Vagina (tissue), 2 donors: ENCODE measurements at places on chromosomes 13 and 19.

- peaks cover 48% of the 10 kb centered on the region for H3K4me1 ChIP-seq
- no peaks in the 10 kb centered on the region for H3K36me3 ChIP-seq
- DNase-seq: no peak
- H3K27ac ChIP-seq: peak overlapping the region; percentile 66
- peak overlapping the region; percentile 55 for H3K4me3 ChIP-seq
Observed at GRCh38 chr19:49149652-49150105, 5.5 kb downstream of the HRC start.

- no peak for DNase-seq
- H3K27ac ChIP-seq: no peak overlapping the region
- H3K27me3 ChIP-seq: no peaks in the 10 kb centered on the region
- no peaks in the 10 kb centered on the region for H3K36me3 ChIP-seq
Observed at GRCh38 chr13:36377826-36378468, 31.8 kb upstream of the SPART start.

GRCh38 chr19:3029065-3029923 lies at the start of gene TLE2:
TSS of gene TLE2 (minus strand) at chr19:3029280. CDS start at chr19:3028904, 376 bp downstream.
- no peak for DNase-seq
- H3K4me3 ChIP-seq: peak within 1 kb of the TSS; percentile 64
- H3K27me3 ChIP-seq: no peaks in the 10 kb centered on the region
- no peaks in the 10 kb centered on the region for H3K36me3 ChIP-seq

- H3K36me3 ChIP-seq: no peaks in the 10 kb centered on the region
- no peak overlapping the region for H3K27ac ChIP-seq
- H3K27me3 ChIP-seq: no peaks in the 10 kb centered on the region
- no peak overlapping the region for H3K4me3 ChIP-seq
Observed at GRCh38 chr13:106140476-106140875, 395.0 kb downstream of the EFNB2 start.

DNA sequence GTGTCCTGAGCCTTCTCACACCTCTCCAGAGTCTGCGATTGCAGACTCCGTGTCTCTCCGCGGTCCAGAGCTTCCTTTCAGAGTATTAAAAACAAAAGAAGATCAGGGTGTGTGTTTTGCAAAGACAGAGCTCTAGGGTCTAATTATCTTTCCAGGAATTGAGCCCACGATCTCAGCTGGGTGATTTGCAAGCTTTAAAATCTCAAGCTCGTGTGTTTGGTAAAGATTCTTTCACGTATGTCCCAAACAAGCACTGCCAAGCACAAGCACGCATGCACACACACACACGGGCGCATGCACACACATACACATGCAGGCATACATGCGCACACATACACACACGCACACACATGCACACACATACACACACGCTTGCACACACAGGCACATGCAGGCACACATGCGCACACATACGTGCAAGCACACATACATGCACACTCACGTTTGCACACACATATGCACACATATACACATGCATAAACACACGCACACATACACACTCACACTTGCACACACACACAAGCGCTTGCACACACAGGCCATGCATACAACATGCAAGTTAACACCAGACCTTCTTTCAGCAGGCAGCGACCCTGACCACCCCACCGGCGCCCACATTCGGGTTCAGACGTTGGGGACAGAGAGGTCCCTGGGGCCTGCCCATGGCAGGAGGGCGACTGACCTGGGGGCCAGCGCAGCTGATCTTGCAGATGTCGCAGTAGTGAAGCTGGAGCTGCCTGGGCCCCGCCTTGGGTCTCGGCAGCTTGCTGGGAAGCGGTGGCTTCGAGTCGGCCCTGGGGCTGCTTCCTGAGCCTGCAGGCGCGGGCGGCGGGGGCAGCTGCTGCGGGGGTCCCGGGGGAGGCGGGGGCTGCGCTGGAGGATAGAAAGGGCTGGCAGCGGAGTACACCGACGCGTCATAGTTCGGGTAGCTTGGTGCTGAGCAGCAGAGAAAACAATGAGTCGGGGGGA lies 37.9 kb downstream of the ZFR2 start:
- no peaks in the 10 kb centered on the region for H3K36me3 ChIP-seq
- no peak overlapping the region for H3K27ac ChIP-seq
- H3K27me3 ChIP-seq: no peaks in the 10 kb centered on the region
- no peak for DNase-seq

DNA sequence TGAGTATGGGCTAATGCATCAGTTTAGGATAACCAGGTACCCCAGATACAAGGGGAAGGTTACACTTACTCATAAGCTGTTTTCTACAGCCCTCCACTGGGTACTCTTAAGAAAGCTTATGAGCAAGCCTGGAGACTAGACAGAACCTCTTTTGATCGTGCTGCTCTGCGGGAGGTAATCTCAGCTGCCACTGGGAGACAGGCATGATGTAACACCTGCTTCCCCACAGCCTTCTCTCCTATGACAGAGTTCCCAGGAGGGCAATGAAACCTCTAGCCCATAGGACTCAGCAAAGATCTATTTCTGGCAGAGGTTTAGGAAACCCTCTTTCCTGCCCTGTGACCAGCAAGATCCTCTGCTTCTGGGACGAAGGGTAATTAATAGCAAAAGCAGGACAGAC lies 65.6 kb downstream of the WASF3 start:
- H3K27me3 ChIP-seq: no peaks in the 10 kb centered on the region
- no peak for DNase-seq
- H3K4me3 ChIP-seq: no peak overlapping the region
- H3K27ac ChIP-seq: no peak overlapping the region
- H3K4me1 ChIP-seq: no peaks in the 10 kb centered on the region
- no peaks in the 10 kb centered on the region for H3K36me3 ChIP-seq

DNA sequence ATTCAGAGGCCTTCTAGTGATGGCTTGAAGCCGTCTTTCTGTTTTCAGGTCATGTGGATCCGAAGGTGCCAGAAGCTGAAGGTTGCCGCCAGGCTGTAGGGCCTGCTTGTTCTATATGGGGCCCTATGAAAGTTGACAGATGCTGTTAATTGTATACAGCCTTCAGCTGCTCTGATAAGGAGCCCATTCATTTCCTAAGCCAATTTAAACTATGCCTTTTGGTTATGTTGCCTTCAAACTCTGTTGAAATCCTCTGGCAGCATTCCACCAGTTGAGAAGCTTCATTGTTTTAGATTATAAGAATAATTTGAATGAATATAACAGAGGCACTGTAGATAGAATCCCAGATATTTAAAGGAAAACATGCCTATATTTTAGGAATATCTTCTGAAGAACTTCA lies 34.4 kb downstream of the RAP2A start:
- DNase-seq: no peak
- no peaks in the 10 kb centered on the region for H3K27me3 ChIP-seq
- H3K27ac ChIP-seq: no peak overlapping the region
- no peaks in the 10 kb centered on the region for H3K4me1 ChIP-seq
- peaks cover 15% of the 10 kb centered on the region for H3K36me3 ChIP-seq

GRCh38 chr19:46755077-46755852 lies 9.0 kb upstream of the STRN4 start:
- H3K4me1 ChIP-seq: peaks cover 35% of the 10 kb centered on the region
- H3K36me3 ChIP-seq: peaks cover 8% of the 10 kb centered on the region
- no peak overlapping the region for H3K4me3 ChIP-seq

DNA sequence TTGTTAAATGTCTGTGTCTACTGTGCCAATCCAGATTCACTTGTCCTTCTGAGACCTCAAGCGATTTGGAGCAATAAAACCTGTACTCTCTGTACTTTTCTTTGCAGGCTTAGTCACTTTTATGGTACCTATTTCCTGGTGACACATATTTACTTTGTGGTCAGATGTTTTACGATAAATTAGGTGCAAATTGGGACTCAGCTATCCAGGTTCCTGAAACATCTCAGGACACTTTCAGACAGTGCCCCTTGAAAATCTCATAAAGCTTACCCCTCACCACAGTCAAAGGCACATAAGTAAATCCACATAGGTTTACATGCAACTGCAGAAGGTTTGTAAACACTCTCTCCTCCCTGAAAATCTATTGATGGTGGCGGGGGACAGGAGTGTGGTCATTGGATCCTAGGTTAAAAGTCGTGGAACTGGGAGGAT lies 438.8 kb downstream of the EFNB2 start:
- no peak for DNase-seq
- no peaks in the 10 kb centered on the region for H3K27me3 ChIP-seq
- H3K4me3 ChIP-seq: no peak overlapping the region
- H3K27ac ChIP-seq: no peak overlapping the region
- peaks cover 6% of the 10 kb centered on the region for H3K4me1 ChIP-seq

- H3K27me3 ChIP-seq: peaks cover 6% of the 10 kb centered on the region
- H3K4me1 ChIP-seq: peaks cover 19% of the 10 kb centered on the region
- no peak overlapping the region for H3K4me3 ChIP-seq
- no peaks in the 10 kb centered on the region for H3K36me3 ChIP-seq
- H3K27ac ChIP-seq: no peak overlapping the region
Observed at GRCh38 chr19:8340341-8341096, 2.5 kb downstream of the KANK3 start.

GRCh38 chr19:10712754-10713153 lies 5.1 kb upstream of the DNM2 start:
- peaks cover 4% of the 10 kb centered on the region for H3K4me1 ChIP-seq
- no peak overlapping the region for H3K4me3 ChIP-seq
- no peaks in the 10 kb centered on the region for H3K27me3 ChIP-seq
- no peak for DNase-seq
- no peaks in the 10 kb centered on the region for H3K36me3 ChIP-seq
- H3K27ac ChIP-seq: no peak overlapping the region

GRCh38 chr13:43094901-43095300 lies 71.5 kb downstream of the DNAJC15 start:
- H3K36me3 ChIP-seq: no peaks in the 10 kb centered on the region
- no peak overlapping the region for H3K4me3 ChIP-seq
- no peak for DNase-seq
- H3K27ac ChIP-seq: no peak overlapping the region

DNA sequence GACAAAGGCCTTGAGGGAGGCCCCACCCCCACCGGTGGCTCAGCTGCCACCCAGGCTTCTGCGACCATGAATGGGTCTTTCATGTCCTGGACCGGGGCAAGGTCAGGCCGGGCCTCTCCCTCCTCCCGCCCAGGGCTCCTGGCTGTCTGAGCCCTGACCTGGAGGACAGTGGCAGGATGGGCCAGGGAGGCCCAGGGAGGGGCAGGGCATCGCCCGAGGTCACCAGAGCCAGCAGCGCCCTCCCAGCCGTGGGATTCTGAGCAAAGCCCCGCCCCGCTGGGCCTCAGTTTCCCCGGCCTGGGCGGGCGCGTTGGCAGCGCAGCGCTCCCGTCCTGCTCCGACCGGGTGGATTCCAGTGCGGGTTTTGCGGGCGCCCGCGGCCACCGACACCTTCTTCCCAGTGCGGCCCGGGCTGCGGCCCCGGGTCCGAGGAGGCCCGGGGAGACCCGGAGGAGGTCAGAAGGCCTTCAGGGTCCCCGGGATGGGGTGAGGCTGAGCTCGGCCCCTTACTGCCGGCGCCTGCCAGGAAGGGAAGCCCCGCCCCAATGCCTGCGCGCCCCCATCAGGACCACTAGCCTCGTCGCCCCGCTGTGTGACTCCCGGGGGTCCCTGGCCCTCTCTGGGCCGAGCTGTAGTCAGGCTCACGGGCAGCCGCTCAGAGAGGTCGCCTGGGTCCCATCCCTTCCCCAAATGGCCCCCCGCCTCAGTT lies 24.6 kb upstream of the SEMA6B start:
- H3K4me1 ChIP-seq: peaks cover 16% of the 10 kb centered on the region
- peak overlapping the region; percentile 42 for H3K4me3 ChIP-seq
- H3K36me3 ChIP-seq: no peaks in the 10 kb centered on the region
- H3K27ac ChIP-seq: no peak overlapping the region

GRCh38 chr19:41599175-41599966 lies 23.4 kb downstream of the CEACAM21 start:
- H3K4me3 ChIP-seq: no peak overlapping the region
- peak; percentile 72 for DNase-seq
- H3K27ac ChIP-seq: no peak overlapping the region
- H3K4me1 ChIP-seq: no peaks in the 10 kb centered on the region
- H3K27me3 ChIP-seq: no peaks in the 10 kb centered on the region

DNA sequence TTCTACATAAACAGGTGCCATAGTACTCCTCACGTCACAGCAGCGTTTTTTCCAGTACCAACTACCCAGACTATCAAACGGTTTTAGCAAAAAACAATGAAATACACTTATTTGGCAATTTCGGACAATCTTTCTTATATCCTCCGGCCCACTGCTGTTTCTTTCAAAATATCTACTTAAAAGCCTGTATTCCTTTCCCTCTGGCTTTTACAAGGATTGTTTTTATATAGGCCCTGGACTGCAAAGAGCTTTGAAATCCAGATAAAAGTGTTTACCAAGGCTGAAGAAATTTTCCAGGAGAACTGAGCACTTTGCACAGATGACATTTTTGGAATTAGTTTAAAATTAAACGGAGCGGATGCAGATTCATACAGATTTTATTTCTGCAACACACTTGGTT lies 255.9 kb upstream of the STARD13 start:
- no peak overlapping the region for H3K4me3 ChIP-seq
- no peak for DNase-seq
- no peaks in the 10 kb centered on the region for H3K27me3 ChIP-seq
- H3K27ac ChIP-seq: peak overlapping the region; percentile 98

- DNase-seq: no peak
- no peak overlapping the region for H3K27ac ChIP-seq
- H3K4me1 ChIP-seq: no peaks in the 10 kb centered on the region
- H3K36me3 ChIP-seq: no peaks in the 10 kb centered on the region
- no peaks in the 10 kb centered on the region for H3K27me3 ChIP-seq
- H3K4me3 ChIP-seq: no peak overlapping the region
Observed at GRCh38 chr19:7000816-7001215, 20.4 kb downstream of the MBD3L2B start.

GRCh38 chr19:18772620-18773587 lies 18.2 kb downstream of the COMP start:
- no peak overlapping the region for H3K27ac ChIP-seq
- H3K27me3 ChIP-seq: no peaks in the 10 kb centered on the region
- no peak overlapping the region for H3K4me3 ChIP-seq
- H3K4me1 ChIP-seq: no peaks in the 10 kb centered on the region
- no peaks in the 10 kb centered on the region for H3K36me3 ChIP-seq

GRCh38 chr13:40680659-40681323 lies 14.3 kb upstream of the FOXO1 start:
- no peak overlapping the region for H3K4me3 ChIP-seq
- H3K4me1 ChIP-seq: no peaks in the 10 kb centered on the region
- no peak for DNase-seq
- no peak overlapping the region for H3K27ac ChIP-seq
- no peaks in the 10 kb centered on the region for H3K27me3 ChIP-seq

GRCh38 chr19:1058112-1058511 lies 8.9 kb upstream of the ARHGAP45 start:
- H3K4me1 ChIP-seq: no peaks in the 10 kb centered on the region
- no peak overlapping the region for H3K27ac ChIP-seq
- H3K27me3 ChIP-seq: no peaks in the 10 kb centered on the region

GRCh38 chr13:108943842-108944241 lies 314.4 kb downstream of the MYO16 start:
- DNase-seq: no peak
- no peaks in the 10 kb centered on the region for H3K27me3 ChIP-seq
- peaks cover 5% of the 10 kb centered on the region for H3K4me1 ChIP-seq
- no peak overlapping the region for H3K27ac ChIP-seq
- no peaks in the 10 kb centered on the region for H3K36me3 ChIP-seq
